ENCODE measurements at places on chromosomes 3 and 15.

DNA sequence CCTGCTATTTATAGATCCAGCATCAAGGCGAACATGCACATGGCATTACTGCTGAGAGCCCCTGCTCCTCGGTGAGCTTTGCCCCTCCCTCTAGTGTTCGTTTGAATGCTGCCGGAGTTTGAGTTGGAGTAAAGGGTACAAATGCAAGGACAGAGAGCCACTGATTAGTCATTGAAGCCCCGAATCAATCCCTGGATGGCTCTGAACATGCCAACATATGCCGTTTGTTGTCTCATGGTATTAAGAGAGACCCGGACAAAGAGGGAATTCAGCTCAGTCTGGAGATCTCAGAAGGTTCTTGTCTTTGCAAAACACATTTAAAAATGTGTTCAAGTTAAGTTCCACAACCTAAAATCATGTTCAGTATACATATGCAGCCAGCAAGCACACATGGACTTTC lies 789.2 kb upstream of the NR2F2 start:
- DNase-seq = no peak

DNA sequence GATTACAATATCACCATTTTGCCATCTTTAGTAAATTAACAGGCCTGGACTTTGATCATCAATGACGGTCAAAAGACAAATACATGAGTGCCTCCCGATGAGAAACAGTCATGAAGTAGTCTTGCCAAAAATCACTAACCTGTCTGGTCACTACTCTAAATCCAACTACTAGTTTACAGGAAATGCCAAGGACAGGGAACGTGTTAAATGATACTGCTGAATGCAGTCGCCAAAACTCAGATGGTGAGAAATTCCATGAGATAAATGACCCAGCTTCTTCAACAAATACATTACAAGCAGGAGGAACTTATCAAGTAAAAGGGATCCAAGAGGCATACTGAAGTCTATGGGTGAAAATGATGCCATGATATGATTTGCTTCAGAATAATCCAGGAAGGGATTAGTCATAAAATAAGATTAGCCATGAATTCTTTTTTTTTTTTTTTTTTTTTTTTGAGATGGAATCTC lies 35.8 kb upstream of the ATP13A3 start:
- DNase-seq = no peak

- DNase-seq = no peak
Measured at GRCh38 chr15:70186152-70186551, 88.4 kb upstream of the TLE3 start.

GRCh38 chr15:73283366-73283962 lies 85.3 kb downstream of the HCN4 start:
- DNase-seq = no peak

- DNase-seq = no peak
Measured at GRCh38 chr3:123424999-123425712, 23.7 kb downstream of the ADCY5 start.

- DNase-seq = no peak
Measured at GRCh38 chr15:56038015-56038414, 44.6 kb upstream of the NEDD4 start.

DNA sequence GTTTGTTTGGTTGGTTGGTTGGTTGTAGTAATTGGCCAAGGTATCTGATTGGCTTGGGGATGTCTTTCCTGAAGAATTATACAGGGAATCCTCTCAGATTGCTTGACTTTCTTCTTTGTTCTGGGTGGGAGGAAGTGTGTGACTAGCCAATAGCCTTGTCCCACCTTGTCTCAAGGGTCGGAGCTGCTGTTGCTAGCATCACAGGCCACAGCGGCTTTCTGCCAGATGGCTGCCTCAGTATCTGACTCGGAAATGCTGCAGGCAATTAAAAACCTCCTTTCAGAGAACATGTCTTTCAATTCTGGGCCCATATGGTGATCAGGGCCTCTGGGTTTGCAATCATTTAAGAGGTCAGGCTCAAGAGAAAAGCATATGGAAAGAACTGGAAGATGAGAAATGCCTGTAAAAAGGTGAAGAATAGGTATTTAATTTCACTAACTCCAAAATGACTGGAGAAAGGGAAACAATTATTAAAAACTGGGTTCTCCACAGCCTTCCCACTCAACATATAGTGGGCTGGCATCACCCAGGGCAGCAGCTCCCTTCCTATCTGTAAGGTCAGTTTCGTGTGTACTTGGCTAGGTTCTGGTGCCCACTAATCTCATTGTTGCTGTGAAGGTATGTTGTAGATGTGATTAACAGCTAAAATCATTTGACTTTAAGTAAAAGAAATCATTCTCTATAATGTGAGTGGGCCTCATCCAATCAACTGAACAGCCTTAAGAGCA lies 32.4 kb downstream of the TGFBR2 start:
- no peak for DNase-seq

GRCh38 chr3:111359261-111360030 lies 182.6 kb upstream of the CD96 start:
- no peak for DNase-seq

GRCh38 chr3:14852058-14852594 lies 33.4 kb downstream of the FGD5 start:
- no peak for DNase-seq

DNA sequence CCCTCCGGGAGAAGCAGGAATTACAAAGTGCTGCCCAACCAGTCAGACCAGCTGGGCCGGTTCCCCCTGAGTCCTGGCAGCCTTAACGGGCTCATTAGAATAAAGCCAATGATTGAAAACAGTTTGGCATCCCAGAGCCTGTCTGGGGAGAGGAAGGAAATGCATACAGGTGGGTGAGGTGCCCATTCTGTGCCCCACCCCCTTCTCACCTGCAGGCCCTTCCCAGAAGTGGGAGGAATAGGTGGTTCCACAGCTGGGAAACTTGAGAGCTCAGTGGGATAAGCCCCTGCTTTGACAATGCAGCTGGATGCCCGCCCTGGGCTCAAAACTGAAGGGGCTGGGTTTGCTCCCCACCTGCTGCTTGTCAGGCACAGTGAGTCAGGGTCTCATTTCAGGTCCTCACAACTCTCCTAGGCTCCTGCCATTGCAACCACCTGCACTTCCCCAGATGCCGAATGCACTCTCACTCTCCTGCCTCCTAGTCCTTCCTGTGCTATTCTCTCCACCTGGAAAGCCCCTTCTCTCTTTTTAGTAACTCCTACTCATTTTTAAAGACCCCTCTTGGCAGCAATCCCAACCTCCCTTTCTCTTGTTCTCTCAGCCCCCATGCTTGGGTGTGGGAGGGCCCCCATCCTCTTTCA lies 5.5 kb upstream of the BUB1B start:
- DNase-seq = peak; percentile 57

DNA sequence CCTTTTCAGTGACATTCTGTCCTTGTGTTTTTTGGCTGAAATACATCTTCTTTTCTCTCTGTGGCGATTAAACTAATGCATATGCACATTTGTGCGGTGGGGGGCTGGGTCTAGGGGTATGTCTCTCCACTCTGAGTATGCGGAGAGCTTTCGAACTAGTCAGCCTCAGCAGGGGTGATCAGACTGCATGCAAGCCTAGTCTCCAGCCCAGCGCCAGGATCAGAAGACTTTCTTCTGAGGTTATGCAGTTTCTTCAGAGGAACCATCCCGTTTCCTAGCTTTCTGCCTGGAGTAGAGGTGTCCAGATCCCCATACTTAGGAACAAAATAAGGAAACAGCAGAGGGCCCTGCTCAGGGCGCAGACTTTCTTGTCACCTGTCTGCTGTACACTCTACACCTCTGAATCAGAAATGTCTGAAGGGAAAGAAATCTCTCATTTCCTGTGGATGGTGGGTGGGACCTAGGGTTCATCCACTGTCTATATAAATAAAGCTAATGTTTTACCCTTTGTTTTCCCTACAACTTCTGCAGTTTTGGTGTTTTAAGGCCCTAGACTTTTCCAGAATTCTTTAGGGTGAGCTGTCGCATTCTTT lies 230.4 kb downstream of the ABHD5 start:
- DNase-seq = no peak

DNA sequence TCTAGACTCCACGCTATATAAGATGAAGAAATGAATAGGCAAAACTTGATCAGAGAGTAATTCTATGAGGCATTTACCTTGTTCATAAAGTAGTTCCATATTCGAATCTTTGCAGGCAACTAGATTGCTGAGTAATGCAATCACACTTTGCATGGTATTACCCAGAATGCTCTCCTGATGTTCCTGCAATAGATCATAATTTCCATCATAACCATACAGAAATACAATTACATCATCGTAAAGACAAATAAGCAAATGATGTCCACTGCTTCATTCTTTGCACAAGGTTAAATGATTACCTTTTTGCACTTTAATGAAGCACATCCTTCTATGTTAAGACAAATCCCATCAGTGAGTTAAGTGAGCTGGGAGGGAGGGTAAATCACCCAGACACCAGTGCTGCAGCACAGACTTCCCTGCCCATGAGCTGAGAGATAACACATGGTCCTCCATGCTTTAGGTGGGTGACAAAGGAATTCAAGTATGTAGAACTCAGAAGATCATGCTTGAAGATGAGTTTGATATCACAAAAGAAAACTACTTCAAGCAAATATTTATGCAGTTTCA lies 366.7 kb downstream of the CTNNB1 start:
- no peak for DNase-seq

DNA sequence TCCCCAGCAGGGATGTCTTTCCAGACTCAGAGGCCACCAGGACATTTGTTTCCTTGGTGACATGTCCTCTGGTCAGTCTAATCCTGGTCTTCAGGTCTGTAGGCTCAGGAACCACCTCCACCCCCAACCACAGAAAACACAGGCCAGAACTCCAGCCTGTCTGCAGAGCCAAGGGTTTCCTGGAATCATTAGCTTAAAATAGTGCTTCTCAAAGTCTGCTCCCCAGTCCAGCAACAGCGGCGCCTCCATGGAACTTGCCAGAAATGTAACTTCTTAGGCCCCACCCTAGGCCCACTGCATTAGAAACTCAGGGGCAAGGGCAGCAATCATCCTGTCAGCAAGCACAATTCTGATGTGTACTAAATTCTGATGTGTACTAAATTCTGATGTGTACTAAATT lies 20.0 kb downstream of the SLC28A1 start:
- DNase-seq = no peak

- DNase-seq = no peak
Measured at GRCh38 chr15:84604826-84605553, 4.2 kb downstream of the ZSCAN2 start.

DNA sequence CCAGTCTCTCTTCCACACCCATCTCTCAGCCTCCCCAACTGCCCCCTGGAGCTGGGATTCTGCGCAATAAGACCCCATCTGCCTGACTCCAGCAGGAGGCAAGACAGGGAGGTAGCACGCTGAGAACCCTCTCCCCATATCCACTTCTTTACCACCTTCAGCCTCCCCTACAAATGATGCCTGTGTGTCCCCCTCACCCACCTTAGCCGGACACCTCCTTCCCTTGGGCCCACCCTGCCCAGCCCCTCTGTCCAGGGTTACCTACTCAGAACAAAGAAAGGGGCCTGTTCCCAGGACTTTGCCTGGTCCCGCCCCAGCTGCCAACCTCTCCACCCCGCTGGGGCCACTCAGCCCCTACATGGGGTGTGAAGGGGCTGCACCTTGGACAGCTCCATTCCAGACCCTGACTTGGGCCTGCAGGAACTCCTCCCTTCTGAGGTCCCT lies 40.8 kb upstream of the ATP2B2 start:
- no peak for DNase-seq

DNA sequence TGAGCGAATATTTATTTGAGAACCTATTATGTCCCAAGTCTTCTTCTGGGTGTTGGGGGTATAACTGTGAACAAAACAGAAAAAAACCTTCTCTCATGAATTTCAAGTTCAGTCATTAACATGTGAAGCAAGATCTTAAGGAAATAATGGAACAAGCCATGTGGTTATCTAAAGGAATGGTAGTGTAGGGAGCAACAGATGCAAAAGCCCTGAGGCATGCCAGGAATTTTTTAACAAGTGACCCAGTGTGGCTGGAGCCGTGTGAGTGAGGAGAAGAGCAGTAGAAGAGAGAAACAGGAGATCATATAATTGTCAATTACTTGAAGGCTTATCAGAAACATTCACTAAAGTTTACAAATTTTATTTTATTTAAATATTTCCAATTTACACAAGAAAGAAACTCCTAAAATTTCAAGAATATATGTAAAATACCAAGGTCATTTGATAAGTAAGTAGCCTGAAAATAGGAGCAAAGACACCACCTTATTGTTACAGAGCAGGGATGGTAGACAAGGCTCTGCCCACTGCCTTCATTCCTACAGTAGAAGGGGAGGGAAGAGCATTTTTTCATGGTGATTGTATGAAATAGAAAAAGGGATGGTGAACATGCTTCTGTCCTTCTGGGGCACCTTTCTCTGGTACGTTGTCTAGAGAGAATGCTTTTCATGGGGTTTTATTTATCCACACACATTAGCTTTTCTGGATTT lies 345.1 kb downstream of the PLOD2 start:
- DNase-seq = no peak

GRCh38 chr3:11159421-11159904 lies 5.2 kb downstream of the HRH1 start:
- DNase-seq = no peak

DNA sequence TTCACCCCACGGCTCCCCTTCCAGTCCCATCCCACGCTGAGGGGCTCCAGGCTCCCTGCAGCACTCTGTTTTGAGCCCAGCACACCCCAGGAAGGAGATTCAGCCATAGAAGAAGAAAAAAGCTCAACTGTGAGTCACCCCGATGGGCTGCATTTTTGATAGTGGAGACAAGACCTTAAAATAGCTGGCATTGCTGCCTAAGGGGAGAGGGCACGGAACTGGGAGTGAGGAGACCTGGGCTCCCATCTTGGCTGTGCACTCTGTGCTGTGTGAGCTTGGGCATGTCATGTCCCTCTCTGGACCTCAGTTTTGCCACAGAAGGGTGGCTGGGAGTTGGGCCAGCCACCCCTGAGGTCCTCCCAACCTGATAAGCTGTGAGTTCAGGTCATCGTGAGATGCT lies 57.2 kb upstream of the SMAD6 start:
- DNase-seq = no peak

GRCh38 chr15:43948691-43949325 lies 122.0 kb downstream of the WDR76 start:
- no peak for DNase-seq

GRCh38 chr3:40741729-40742128 lies 217.0 kb downstream of the ZNF621 start:
- peak; percentile 58 for DNase-seq

GRCh38 chr3:8581806-8582445 lies 62.7 kb downstream of the SSUH2 start:
- DNase-seq = no peak

DNA sequence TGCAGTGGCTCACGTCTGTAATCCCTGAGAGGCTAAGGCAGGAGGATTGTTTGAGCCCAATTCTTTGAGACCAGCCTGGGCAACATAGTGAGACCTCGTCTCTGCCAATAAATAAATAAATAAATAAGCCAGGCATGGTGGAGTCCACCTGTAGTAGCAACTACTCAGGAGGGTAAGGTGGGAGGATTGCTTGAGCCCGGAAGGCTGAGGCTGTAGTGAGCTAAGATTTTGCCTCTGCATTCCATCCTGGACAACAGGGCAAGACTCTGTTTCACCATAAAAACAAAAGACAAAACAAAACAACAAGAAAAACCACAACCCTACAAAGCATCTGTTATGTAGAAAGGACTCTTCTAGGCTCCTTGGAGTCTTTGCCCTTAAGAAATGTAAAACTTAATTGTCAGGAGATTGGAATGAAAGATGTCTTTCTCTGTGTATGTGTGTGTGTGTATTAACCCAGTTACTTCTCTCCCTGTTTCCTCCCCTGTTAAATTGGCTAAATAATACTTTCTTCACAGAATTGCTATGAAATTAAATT lies 9.5 kb downstream of the NECTIN3 start:
- no peak for DNase-seq

Data from small intestine (tissue), 16 donors.